ENCODE measurements at places on chromosomes 11 and 22.

- no peak for DNase-seq
These were observed 155.5 kb upstream of the PITPNB start for GRCh38 chr22:28074526-28074925.

DNA sequence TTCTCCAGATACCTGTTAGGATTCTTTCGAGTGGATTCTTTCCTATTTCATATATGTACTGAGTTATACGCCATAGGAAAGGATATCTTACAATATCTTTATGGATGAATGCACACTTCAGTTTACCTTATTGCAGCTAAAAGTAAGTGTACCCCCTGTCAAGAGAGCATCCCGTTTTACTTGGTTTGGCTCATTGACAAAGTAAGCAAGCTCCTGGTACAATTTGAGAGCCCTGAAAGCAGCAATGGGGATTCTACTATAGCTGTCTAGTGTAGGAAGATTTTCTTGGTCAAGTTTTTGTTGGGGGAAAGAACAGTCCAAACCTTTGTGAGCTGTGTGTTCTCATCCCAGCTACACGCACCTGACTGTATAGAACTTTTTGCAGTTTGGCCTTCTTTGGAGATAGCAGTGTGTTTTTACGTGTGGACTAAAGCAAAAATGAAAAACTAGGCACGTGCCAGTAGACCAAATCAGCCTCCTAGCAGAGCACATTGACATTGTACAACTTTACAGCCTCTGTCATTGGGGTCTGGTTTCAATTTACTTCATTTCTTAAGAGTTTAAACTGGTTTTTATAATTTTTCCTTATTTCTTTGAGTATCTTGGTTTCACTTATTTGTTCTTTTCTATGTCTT is 44.0 kb downstream of the PPP6R3 start:
- DNase-seq = peak; percentile 20

- DNase-seq = no peak
These were observed 3.0 kb upstream of the GP1BB start for GRCh38 chr22:19720150-19720827.

DNA sequence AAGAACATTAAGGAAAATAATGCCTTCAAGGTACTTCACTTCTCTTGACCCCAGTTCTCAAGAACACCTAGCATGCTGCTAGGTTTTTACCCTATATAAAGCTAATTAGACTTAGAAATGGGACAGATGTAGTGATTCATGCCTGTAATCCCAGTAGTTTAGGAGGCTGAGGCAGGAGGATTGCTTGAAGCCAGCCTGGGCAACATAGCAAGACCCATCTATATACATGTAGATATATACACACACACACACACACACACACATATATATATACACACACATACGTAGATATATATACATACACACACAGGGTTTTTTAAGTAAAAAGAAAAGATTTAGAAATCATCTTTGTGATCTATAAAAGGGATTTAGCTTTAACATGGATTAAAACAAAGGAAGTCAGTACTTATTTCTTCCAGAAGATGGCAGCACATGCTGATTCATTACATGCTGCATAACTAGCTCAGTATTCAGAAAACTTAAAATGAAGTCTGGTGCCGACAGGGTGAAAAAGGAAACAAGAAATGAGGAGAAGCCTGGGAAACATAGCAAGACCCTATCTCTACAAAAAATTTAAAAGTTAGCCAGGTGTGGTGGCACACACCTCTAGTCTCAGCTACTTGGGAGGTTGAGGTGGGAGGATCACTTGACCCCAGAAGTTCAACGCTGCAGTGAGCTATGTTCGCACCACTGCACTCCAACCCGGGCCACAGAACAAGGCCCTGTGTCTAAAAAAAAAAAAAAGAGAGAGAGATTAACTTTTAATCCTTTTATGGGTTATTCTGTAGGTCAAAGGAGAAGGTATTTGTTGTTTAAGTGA is 28.5 kb upstream of the RBX1 start:
- DNase-seq = peak; percentile 26

GRCh38 chr22:28589102-28589750 is 90.4 kb downstream of the TTC28 start:
- no peak for DNase-seq

DNA sequence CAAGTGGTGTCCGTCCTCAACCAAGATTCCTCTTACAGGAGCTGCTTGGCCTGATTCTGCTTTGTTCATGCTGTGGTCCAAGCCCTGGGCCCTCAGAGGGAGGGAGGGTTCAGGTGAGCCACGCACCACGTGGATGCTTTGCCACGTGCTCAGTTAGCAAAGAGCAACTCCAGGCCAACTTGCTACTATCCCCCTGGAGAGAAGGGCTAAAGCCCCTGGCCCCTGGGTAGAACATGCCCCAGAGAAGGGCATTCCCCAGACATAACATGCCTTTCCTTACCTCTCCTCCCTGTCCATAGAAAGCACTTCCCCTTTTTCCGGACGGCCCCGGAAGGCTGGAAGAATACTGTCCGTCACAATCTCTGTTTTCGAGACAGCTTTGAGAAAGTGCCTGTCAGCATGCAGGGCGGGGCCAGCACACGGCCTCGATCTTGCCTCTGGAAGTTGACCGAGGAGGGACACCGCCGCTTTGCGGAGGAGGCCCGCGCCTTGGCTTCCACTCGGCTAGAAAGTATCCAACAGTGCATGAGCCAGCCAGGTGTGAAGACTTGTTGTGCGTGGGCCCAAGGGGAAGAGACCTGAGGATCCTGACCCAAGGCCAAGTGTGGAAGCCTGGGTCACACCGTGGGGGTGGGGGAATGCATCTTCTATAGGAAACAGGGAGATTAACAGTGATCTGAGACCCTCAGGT is 8.8 kb downstream of the FOXR1 start:
- DNase-seq = no peak

DNA sequence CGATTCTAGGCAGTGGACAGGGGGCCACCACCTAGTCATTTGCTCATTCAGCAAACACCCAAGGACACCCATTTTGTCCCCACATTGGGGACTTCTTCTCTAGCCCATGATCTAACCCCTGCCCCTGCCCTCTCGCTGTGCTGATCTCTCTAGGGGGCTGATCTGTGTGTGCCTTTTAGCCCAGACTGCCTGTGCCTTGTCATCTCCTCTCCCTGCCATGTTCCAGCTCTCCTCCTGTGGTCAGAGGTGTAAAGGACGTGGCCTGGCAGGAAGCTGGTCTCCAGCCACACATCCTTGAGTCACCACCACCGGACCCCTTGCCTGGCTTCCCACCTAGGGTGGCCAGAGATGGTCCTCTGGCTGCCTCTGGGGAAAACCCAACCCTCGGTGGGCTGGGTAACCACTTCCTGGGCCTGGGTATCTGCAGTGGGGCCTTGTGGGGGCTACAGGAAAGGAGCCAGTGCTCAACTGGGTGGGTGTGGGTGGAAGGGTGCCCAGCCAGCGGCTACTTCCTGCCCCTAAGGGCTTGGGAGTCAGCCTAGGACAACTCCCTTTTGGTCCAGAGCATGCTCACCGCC is 1.3 kb downstream of the CTSW start:
- no peak for DNase-seq

- no peak for DNase-seq
These were observed 7.0 kb upstream of the NF2 start for GRCh38 chr22:29596408-29596807.

DNA sequence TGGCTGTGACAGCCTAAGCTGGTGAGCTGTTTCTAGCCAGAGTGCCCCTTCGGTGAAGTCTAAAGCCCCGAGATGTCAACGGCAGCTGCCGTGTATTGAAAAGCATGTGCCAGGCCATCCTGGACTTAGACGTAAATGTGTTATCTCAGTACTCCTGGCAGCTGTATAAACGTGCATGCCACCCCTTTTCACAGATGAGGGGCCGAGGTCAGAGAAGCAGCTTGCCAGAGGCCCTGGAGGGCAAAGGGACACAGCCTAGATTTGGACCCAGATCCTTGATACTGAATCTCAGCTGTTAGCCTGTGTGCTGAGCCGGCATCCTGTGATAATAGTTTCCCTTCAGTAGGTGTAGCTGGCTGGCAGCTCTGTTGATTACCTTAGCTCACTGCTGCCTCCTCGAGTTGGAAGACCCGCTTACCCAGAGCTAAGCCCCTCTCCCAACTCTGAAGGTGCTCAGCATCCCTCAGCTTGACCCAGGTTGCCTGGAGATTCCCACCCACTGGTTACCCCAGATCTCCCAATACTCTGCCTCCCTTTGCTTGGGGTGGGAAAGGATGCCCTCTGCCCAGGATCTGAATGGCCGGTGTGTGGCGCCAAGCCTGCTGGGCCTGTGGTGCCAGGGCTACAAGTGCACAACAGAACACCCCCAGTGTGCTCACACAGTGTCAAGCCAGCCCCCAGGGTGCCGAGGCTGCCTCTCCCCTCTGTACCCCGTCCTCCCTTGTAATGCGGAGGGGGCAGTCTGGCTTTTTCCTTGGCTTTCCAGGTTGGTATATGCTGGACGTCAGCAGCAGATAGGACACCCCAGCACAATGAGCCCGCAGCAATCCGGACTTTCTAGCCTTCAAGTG is 59.8 kb upstream of the WNT7B start:
- DNase-seq = peak; percentile 47

- no peak for DNase-seq
These were observed 54.9 kb downstream of the ME3 start for GRCh38 chr11:86617502-86617901.

DNA sequence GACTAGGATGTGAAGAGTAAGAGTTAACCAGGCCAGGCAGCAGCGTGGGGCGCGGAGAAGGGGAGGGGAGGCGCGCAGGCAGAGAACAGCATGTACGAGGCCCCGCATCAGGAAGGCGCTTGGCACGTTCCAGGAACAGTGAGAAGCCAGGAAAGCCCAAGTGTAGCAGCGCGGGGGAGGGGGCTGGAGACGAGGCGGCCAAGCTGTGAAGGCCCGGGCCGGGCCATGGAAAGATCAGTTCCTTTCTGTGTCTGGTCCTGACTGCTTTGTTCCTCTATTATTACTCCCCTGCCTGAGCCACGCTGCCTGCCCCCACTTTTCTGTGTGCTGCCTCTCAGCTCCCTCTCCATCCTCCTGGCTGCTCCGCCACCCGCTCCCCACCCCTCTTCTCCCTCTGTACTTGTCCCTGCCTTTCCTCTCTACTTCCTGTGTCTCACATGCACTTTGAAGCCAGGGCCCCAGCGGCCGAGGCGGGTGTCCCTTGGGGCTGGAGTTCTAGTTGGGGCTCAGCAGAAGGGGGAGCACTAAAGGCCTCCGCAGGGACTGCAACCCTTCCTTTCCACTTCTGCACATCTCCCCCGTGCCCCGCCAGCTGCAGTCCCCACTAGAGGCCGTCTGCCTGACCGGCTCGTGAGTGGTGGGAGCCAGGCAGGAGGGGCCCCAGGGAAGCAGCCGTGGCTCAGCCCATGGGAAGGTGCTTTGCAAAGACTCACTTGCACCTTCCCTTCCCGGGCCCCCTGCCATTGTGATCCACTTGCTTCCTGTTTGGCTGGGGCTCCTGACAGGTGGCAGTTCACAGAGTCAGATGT is 63.7 kb downstream of the PRDM11 start:
- peak; percentile 63 for DNase-seq

DNA sequence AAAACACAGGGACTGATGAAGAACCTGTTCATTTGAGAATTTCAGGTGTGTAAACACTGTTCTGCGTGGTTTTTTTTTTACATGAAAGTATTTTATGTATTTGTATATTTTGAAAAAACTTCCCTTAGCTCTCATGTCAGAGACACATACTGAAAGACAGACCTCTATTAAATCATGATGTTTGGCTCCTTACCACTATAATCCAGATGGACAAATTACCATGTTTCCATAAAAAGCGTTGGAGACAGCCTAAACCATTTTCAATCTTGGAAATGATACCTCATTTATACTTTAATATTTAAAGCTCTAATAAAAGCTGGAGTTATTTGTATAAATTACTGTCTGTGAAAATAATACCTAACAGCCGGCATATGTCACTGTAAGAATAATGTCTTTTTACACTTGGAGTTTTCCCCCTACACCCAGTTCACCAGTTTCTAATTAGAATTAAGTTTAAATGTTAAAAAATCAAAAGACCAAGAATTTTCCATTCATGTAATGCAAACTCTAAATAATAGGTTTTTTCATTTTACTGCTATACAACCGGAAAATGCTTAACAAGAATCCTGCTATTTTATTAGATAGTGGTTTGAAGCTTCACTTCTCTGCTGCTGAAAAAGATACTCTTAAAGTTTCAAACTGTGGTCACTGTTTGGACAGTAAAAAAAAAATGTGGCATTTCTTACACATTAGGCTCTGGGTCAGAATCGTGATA is 30.8 kb downstream of the APLP2 start:
- DNase-seq = no peak

DNA sequence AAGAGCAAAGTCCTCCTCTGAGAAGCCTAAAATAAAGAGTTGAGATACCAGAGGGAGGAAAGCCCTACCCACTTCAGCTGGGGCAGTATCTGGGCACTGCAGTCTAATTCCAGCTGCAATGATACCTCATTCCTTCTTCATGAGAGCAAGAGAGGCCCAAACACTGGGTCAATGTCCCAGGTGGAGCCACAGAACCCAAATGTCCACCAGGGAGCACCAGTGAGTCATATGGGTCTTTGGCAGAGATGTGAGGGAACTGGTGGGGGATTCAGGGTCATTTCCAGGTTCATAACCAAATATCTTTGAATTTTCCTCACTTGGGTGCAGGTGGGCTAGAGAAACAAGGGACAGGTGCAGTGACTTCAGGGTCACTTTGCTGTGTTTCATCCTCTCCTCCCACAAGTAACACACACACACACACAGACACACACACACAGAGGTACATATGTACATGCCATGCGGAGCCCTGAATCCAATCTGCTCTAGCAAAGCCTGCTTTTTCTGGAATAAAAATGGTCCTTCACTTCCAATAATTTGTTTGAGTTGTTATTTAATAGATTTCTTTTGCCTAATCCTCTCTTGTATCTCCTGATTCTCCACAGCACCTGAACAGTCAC is 585.4 kb downstream of the SOX6 start:
- no peak for DNase-seq

DNA sequence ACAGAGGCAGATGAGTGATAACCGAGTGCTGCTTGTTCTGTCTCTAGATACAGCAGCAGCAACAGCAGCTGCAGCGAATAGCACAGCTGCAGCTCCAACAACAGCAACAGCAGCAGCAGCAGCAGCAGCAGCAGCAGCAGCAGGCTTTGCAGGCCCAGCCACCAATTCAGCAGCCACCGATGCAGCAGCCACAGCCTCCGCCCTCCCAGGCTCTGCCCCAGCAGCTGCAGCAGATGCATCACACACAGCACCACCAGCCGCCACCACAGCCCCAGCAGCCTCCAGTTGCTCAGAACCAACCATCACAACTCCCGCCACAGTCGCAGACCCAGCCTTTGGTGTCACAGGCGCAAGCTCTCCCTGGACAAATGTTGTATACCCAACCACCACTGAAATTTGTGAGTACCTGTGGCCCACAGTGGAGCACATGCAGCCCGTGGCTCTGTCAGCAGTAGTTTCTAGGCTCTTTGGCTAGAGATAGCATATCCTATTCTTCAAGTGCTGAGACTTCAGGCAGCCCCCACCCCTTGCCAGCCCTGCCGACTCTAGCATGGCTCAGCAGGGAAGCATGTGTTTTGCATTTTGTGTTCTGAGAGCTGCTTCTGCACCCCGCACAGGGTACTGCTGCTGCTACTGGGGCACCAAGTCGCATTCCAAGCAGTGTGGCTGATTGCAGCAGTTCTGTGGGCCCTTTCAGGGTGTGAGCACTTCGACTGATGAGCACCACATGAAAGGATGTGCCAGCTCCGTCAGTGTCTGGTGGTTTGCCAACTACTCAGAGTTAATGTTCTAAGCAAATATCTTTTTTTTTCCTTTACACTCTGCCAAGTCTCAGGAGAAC is 59.2 kb downstream of the MED15 start:
- no peak for DNase-seq
